ENCODE measurements at places on chromosomes 12 and 14.
A peak's percentile ranks its signal among the peaks of the same experiment; 100 is the strongest.

- DNase-seq: peak; percentile 46
Measured at GRCh38 chr12:118034429-118035189, 18.1 kb downstream of the RFC5 start.

- DNase-seq: no peak
Measured at GRCh38 chr12:2892246-2892645, 1.6 kb downstream of the TULP3 start.

DNA sequence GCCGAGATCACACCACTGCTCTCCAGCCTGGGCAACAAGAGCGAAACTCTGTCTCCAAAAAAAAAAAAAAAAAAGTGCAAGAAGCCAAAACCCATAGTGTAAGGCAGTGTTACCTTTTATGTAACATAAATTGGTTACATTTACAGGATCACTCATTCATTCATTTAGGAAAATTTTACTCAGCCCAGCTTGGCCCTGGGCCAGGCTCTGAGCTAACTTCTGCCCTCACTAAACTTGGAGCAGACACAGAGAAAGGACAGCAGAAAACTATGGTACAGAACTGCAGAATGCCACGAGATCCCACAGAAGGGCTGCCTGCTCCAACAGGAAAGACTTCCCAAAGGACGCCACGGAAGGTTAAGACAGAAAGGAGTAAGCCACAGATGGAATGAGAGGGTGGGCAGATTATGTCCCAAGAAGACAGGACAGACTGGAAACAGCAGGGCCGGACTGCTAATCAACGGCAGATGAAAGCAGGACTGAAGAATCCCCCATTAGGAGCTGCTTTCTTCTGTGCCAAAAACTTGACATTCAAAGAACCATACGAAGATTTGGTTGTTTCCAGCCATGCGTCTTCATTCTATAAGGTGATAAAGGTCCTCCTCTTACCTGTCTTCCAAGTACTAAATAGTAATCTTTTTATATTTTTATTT lies 18.9 kb downstream of the PPP1R13B start:
- peak; percentile 39 for DNase-seq

- no peak for DNase-seq
Measured at GRCh38 chr12:93663006-93663728, 14.0 kb upstream of the CRADD start.

GRCh38 chr14:51167587-51168214 lies 72.3 kb upstream of the TMX1 start:
- no peak for DNase-seq

GRCh38 chr14:55760789-55761566 lies 181.0 kb downstream of the KTN1 start:
- no peak for DNase-seq

GRCh38 chr14:82080370-82080769 lies 546.7 kb upstream of the SEL1L start:
- no peak for DNase-seq

DNA sequence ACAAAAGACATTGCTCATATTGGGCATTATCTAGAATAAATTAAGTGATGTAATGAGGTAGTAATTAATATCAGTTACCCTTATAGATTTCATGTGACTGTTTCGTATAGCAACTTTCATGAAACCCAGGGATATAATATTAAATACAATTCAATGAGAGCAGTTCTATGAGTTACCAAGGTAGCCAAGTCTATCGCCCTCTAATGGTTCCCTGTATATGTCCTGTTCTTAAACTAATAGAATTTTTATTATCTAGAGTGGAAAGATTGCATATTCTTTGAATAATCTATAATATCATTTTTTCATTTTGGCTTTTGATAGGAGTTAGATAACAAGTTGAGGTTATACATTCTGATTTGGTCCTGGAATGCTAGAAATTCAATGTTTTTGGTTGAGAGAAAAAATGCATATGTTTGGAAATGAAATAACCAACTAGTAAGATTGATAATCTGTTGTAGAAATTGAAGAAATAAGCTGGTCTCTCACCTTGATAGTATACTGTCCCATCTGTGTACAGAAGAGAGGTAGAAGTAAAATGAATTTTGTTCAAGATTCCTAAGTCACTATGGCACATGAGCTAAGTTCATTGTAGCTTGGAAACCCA lies 59.7 kb downstream of the SCFD1 start:
- DNase-seq: no peak

DNA sequence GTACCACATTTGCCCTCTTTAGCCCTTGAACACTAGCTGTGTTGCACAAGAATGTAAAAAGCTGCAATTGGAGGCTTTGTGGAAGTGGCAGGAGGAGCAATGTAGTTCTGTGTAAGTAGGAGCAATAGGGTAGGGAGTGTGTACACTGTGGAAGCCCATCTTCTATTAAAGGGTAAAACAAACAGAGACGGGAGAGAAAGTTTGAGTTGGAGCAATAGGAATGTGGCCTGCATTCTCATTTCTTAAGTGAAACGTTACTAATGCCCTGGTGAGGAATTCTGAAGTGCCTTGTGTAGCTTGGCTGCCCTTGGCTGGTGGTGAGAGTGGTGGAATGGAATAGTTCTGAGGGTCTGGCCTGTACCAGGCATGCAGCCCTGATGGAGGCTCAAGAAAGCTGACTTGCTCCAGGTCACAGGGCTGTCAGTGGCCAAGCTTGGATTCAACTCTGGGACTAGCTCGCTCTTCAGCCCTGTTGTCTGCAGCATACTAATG lies 38.8 kb upstream of the ATP23 start:
- DNase-seq: no peak

- DNase-seq: no peak
Measured at GRCh38 chr14:43587183-43587582, 919.9 kb downstream of the FSCB start.

GRCh38 chr14:30283822-30284446 lies 275.0 kb upstream of the G2E3 start:
- DNase-seq: peak; percentile 55

GRCh38 chr12:108033090-108033489 lies 96.0 kb upstream of the WSCD2 start:
- no peak for DNase-seq

GRCh38 chr12:46725332-46725731 lies 100.5 kb downstream of the SLC38A4 start:
- DNase-seq: no peak

DNA sequence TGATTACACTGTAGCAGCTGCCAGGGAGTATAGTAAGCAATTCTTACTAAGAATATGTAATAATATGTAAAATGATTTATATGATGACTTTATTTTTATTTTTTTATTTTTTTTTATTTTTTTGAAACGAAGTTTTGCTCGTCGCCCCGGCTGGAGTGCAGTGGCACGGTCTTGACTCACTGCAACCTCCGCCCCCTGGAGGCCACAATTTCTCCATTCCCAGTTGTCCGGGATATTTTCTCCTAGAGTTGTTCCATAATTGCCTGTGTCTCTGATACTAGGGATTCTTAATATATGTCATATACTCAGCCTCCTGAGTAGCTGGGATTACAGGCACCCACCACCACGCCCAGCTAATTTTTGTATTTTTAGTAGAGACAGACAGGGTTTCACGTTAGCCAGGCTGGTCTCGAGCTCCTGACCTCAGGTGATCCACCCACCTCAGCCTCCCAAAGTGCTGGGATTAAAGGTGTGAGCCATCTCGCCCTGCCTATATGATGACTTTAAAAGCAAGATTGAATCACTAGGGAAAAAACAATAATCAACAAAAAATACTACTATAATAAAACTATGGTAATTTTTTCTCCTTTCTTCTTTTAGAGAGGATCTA lies 12.2 kb upstream of the ITPR2 start:
- DNase-seq: peak; percentile 58
